Transverse colon (tissue), 4 donors: ENCODE measurements at places on chromosomes 3 and 15. TPM values are rescaled to one million over a fixed set of nuclear protein-coding genes. Genes with fewer than 3 reads are reported as not detected.

GRCh38 chr3:33363113-33363800 is 76.9 kb downstream of the UBP1 start:
- DNase-seq: no peak
- no peak overlapping the region for H3K4me3 ChIP-seq
- H3K4me1 ChIP-seq: peaks cover 10% of the 10 kb centered on the region

DNA sequence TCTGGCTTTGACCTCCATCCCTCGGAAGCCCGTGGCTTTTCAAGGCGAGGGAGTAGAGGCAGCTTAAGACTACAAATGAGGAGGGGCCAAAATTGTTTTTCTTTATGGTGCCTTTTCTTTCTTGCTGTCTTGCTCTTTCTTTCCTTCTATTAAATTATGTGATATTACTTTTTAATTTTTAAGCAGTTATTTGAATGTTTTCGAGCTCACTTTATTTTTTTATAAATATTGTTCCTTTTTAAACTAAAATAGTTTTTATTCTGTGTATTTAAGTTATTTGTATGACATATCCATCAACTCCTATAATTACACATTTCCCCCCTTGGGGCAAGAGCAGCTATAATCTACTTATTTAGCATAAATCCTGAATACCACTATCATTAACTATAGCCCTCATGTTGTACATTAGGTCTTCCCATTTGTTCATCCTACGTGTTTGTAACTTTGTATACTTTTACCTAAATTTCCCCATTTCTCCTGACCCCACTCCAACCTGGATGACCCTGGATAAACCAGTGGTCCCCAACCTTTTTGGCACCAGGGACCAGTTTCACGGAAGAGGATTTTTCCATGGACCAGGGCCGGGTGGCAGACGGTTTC is 622 bp upstream of the PLSCR1 start:
- H3K27ac ChIP-seq: peak overlapping the region; percentile 97
- H3K36me3 ChIP-seq: no peaks in the 10 kb centered on the region
- peaks cover 45% of the 10 kb centered on the region for H3K4me1 ChIP-seq
- DNase-seq: no peak
- peak overlapping the region; percentile 89 for H3K4me3 ChIP-seq
- no peaks in the 10 kb centered on the region for H3K27me3 ChIP-seq

DNA sequence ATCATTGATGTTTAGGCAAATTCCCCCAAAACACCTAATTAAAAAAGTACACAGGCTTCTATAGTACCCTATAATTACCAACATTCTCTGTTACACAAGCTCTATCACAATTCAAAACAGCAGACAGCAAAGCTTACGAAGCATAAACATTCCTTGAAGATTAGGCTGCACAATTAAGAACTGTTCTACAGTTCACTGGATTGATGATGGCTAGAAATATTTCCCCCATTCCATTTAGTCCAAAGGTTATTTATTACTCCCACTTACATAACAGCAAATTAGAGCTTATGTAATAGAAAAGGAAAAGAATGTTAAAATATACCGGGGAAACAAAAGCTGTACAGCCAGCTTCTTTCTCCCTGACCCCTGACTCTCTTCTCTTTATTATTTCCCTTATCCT is 49.3 kb downstream of the UACA start:
- peaks cover 18% of the 10 kb centered on the region for H3K4me1 ChIP-seq
- H3K4me3 ChIP-seq: no peak overlapping the region
- H3K27me3 ChIP-seq: no peaks in the 10 kb centered on the region
- H3K36me3 ChIP-seq: no peaks in the 10 kb centered on the region
- DNase-seq: no peak

- no peak for DNase-seq
- H3K27ac ChIP-seq: no peak overlapping the region
- no peaks in the 10 kb centered on the region for H3K36me3 ChIP-seq
Measured at GRCh38 chr3:89434621-89435380, 327.4 kb downstream of the EPHA3 start.

GRCh38 chr3:114460459-114460858 is 166.6 kb downstream of the TIGIT start:
- no peaks in the 10 kb centered on the region for H3K27me3 ChIP-seq
- DNase-seq: no peak
- H3K4me1 ChIP-seq: peaks cover 5% of the 10 kb centered on the region
- H3K4me3 ChIP-seq: no peak overlapping the region
- H3K27ac ChIP-seq: no peak overlapping the region

- no peaks in the 10 kb centered on the region for H3K36me3 ChIP-seq
- DNase-seq: no peak
- peaks cover 16% of the 10 kb centered on the region for H3K4me1 ChIP-seq
- H3K27me3 ChIP-seq: no peaks in the 10 kb centered on the region
- no peak overlapping the region for H3K4me3 ChIP-seq
Measured at GRCh38 chr15:77354063-77354462, 65.8 kb downstream of the PEAK1 start.

HRG gene
- total RNA-seq: not detected

TIPARP gene
- 47.1 TPM for total RNA-seq

LINS1 gene
- total RNA-seq: 24.7 TPM

ZMYND10 gene
- total RNA-seq: not detected

SI gene
- total RNA-seq: 1.6 TPM

C3orf85 gene
- not detected for total RNA-seq

SPATA12 gene
- not detected for total RNA-seq
